ENCODE measurements at places on chromosomes 6 and 20.
A peak's percentile ranks its signal among the peaks of the same experiment; 100 is the strongest.

GRCh38 chr6:13274707-13275434 lies 53.5 kb downstream of the TBC1D7 start:
- DNase-seq: no peak

- DNase-seq: no peak
Measured at GRCh38 chr6:57216235-57217101, 5.6 kb downstream of the RAB23 start.

DNA sequence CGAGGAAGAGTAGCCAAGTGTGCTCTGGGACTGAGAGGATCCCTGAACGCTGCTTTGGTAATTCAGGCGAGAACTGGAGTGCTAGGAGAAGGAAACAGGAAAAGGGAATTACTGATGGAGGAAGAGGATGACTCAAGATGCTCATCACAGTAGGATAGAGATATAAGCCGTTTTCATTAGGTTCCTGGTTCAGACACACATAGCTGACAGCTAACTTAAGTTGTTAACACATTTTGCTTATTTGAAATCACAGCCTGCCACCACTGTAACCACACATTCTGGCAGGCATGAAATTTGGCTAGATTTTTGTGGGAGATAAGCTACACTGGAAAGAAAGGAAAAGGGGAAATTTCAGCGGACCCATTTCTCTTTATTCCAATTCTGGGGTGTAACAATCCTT lies 138.2 kb upstream of the SLC22A16 start:
- DNase-seq: no peak

GRCh38 chr20:56316051-56316450 lies 42.7 kb upstream of the FAM210B start:
- DNase-seq: peak; percentile 8

- DNase-seq: no peak
Measured at GRCh38 chr20:19916531-19917485, 100.4 kb upstream of the NAA20 start.

DNA sequence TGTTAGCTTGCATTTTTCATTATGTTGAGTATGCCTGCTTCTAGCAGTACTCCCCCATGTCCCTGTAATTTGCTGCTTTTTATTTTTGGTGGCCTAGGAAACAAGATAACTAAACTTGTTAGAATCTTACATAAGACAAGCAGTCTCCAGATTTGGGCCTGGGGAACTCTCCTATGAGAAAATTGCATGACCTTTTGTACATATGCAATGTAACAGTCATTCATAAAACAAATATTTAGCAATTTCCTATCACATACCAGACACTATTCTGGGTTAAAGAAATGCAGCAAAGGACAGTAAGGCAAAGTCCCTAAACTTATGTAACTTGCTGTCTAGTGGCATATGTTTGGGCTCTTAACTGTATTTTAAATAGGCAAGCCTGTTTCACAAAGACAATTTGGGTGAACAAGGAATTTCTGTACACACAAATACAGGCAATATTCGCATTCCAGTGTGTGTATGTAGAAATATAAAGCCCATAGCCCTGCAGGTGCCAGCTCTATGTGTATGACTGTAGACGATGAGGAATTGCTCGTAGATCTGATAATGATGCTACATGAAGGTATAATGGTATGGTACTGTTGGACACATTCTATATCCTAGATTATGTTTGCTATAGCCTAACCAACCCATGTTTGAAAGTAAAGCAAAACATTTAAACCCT lies 305.2 kb upstream of the CITED2 start:
- no peak for DNase-seq

DNA sequence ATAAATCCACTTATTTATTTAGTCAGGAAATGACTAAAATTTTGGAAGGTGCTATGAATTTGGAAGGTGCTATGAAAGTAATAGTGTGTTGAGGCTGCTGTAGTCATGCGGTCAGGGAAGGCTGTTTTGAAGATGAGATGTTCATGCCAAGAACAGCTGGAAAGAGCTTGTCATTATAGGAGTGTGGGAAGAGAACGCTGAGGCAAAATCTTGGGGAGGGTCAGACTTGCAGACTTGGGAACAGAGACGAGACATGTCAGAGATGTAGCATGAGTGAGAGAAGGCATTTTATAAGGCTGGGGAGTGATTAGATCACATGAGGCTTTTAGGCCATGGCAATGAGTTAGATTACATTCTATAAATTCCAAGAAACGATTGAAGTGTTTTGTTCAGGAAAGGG lies 124.0 kb upstream of the B3GAT2 start:
- DNase-seq: no peak

DNA sequence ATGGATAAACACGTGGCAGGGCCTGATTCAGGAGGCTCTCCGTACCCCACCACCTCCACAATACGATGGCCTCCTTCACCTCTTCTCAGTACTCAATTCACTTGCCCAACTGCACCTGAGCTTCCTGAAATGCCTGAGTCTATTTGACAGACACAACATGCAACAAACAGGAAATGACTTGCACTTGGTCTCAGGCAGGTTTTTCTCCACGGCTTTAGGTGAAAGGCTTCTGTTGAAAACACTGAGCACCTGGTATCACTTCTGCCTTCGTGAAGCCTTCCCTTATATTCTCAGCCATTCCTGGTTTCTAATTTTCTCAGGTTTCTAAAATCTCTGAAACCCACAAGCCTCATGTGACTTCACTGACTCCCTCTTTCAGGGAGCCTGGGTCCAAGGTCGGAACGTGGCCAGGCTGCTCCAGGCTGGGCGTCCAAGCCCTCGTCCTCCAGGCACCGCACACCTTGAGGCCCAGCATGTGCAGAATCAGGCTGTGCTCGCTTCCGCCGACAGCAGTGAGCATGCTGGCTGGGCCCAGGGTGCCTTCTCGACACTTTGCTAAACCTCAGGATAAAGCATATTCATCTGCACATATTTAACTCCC lies 34.7 kb downstream of the TAF4 start:
- DNase-seq: no peak

- no peak for DNase-seq
Measured at GRCh38 chr6:26012061-26012460, 49.5 kb downstream of the TRIM38 start.

DNA sequence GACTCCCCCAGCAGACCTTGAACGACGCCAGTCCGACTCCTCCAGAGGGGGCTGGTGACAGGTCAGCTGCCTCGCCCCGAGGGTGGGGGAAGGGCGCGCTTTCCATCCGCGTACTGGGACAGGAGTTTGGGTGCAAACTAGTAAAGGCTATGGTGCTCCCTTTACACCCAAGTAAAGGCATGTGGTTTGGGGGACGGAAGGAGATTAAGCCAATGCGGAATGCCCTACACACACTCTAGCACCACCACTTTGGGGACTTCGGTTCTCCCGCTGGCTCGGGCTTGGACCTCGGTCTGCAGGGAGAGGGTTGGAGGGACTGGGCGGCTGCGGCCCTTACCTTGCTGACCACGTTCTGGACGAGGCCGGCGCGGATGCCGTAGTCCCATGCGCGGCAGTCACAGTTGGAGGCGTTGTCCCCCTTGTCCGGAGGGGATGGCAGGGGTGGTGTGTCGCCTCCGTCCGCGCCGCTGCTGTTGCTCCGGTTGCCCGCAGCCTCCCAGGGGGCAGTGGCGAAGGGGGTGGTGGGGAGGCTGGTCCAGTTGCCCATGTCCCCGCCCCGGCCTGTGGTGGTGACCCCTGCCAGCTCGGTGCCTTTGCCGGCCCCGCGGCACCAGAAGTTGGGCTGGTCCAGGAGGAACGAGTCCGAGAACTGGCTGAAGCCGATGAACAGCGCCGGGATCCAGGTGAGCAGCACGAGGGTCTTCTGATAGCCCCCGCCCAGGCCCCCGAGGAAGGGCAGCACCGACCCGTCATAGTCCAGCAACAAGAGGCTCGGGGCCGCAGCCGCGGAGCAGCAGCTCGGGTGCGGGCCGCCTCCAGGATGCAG lies 1.1 kb downstream of the SLC22A23 start:
- DNase-seq: peak; percentile 64

DNA sequence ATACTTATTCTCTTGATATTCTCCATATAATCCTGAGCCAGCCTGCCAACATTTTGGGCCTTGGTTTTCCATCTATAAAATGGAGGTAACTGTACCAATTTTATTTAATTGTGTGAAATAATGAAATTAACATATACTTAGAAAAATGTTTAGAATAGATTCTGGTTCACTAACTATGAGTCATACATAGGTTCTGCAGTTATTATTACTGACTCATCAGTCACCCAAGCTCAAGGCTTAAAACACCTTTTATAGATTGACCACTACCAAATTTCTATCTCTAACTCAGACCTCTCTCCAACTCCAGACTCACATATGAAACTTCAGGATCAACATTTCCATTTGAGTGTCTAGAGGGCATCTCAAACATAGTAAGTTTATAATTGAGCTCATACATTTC lies 1277.2 kb upstream of the GJE1 start:
- no peak for DNase-seq

DNA sequence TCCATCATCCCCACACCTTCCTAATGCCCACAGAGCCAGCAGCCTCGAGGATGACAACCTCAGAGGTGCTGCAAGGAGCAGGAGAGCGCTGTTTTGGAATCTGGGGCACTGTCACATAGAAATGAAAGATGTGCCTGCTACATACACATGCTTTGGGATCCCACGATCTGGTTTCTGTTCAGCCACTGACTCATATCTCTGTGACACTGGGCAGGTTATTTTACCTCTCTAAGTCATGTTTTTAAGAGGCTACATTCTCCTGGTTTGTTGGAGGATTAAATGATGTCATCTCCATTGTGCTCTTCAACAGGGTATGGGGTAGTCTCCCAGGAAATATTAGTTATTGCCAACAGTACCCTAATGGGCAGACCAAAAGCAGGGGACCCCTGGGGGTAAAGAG lies 32.6 kb upstream of the TAB2 start:
- no peak for DNase-seq

GRCh38 chr6:43950731-43951062 lies 176.6 kb downstream of the MRPL14 start:
- no peak for DNase-seq

DNA sequence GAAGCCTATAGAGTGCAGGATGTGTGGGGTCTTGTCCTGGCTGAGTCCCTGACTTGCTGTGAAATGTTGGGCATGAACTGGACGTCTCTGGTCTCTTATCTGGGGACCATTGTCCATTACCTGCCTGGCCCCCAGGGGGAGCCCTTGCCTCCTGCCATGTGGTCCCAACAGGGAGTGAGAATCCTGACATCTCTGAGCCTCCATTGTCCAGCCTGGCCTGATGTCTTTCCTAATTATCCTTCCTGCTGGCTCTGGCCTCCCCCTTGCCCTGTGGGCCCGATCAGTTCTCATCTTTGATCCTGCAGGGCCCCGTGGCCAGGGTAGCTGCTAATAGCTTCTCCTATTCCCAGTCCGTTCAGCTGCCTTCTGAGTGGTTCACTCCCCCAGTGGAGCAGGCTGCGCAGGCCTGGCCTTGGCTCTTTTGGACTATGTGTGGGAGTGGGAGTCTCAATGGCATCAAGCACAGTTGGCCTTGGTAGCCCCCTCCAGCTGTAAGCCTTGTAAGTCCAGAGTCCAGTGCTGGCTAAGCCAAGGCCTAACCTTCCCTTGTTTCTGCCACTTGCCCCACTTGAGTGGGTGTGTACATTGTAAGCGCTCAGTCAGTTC lies 77.9 kb upstream of the RALY start:
- peak; percentile 20 for DNase-seq

GRCh38 chr20:50146732-50147662 lies 6.5 kb downstream of the PEDS1 start:
- DNase-seq: no peak

DNA sequence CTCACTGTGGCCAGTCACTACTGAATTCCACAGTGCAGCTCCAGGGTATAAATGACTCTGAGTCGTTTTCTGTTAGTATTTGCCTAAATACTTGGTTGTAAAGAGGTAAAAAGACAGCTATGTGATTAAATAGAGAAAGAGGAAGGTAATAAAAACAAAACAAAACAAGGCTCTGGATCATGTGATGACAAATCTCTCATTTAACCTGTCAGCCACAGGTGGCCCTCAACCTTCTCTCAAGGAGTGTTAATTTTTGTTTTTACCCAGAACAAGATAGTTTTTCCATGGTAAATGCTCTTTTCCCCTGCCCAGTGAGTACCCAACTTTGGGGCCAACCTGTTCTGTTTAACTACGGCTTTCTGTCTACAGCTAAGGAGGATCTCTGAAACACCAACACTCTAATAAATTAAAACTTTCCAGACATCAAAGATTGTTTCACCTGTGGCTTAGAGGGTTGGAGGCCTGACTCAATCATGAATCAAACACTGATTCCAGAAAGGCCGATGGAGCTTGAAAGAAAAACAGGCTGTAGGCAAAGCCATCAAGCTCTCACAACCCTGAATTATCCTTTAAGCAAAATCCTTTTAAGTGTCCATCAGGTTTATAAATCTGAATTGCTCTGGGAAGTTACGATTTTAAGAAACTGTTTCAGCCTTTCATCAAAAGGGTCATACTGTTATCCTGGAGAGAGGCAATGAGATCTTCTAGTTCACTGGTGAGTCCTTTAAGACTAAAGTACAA lies 81.5 kb upstream of the BCLAF1 start:
- no peak for DNase-seq

DNA sequence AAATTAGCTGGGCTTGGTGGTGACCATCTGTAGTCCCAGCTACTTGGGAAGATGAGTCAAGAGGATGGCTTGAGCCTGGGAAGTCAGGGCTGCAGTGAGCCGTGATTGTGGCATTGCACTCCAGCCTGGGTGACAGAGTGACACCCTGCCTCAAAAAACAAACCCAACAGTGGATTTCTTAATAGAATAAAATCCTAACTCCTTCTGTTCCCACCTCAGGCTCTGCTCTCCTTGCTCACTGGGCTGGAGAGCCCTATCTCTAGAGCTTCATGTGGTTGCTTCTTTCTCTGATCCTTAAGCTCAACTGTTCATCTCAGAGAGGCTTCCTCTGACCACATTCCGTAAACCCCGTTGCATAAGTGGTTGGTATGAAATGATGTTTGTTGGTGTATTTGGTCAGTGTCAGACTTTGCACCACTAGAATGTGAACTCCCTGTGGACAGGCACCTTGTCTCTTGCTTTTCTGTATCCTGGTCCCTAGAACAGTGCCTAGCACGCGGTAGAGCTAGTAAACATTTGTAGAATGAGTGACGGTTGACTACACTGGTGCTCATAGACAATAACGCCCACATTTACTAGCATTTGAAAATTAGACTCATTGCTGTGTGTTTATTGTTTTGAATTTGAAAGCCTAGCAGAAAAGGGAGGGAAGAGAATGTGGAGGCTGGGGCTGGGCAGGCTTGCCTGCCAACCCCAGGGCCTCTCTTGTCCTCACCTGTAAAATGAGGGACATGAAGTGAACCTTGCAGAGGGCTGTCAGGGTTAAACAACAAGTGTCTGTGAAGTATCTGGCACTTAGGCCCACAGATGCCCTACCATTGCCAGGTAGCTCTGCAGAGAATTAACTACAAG lies 4.2 kb downstream of the MAPRE1 start:
- no peak for DNase-seq

- no peak for DNase-seq
Measured at GRCh38 chr6:150490586-150490985, 109.1 kb upstream of the PLEKHG1 start.

GRCh38 chr20:12112089-12112474 lies 194.4 kb downstream of the BTBD3 start:
- no peak for DNase-seq

DNA sequence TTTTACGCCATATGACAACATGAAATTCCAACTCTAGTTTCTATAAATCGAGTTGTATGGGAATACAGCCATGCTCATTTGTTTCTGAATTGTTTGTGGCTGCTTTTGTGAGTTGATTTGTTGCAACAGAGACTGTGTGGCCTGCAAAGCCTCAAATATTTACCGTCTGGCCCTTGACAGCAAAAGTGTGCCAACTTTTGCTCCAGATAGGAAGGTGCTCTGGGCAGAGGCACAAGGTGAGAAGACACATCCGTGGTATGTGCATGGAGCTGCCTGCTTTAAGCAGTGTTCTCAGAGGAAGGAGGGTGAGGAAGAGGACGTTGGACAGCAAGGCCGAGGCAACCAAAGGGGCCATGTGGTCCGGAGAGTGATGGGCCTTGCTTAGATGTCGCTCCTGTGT lies 57.4 kb downstream of the IYD start:
- DNase-seq: no peak

- no peak for DNase-seq
Measured at GRCh38 chr6:34149452-34149810, 3.5 kb upstream of the GRM4 start.
